Stimulated activated CD4-positive, alpha-beta T cell treated with anti-CD3 and anti-CD28 coated beads, Interleukin-15, amount 100 ng/mL, for 1 hour (primary cell): ENCODE measurements at places on chromosomes 6 and 20.

DNA sequence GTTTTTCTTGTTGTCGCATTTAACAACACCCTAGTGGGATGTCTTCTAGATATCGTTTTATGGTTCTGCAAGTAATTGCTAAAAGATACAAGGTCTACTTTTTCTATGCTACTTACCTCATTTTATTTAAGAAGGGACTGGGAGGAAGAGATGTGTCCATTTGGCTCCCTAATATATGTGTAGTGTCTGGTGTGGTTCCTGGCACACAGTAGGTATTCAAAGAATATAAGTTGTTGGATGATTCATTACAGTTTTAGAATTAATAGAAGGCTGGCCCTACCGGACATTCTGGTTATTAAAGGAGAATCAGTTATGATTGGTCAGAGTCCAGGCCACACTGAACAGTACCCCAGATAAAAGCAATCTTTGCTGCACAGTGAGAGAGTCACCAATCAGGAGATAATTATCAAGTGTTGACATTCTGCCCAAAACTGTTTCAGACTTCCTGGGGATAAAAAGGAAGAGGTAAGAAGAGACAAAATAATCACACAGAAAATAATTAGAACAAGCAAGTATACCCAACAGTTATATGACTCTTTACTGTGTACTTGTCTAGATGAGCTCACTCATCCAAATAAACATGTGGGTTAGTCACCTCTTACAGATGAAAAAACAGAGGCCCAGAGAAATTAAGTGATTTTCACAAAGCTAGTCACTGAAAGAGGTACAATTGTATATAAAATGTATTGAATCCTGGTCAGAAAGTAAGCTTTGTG lies 7.0 kb downstream of the TMEM244 start:
- no peak for DNase-seq

- no peak for DNase-seq
Measured at GRCh38 chr20:29472606-29473005, 1784.9 kb upstream of the DEFB115 start.

DNA sequence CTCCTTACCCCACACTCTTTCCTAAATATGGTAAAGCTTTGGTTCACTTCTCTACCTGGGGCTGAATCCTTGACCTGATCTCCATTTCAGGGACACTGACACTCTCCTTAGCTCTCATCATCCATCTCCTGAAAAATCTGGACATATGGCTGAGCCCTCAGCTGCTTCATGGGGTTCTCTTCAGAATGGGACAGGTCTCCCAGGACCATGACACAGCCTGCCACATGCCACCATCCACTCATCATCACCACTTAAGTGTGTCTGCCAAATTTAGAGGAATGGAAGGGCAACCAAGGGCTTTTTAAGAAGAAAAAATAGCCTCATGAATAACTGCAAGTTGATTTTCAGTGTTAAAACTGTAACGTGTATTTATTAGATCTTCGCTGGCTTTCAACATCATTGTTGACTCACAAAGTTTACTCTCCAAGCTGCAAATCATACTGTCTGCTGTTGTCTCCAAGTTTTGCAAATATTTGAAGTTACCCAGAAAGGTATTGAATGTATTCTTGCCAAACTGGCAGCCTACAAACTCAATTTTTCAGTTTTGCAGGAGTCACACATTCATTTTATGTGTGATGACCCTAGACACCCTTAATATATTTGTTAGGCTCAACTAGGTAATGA lies 41.1 kb downstream of the HS3ST5 start:
- DNase-seq: no peak

- no peak for DNase-seq
Measured at GRCh38 chr6:34810017-34810882, 18.4 kb downstream of the BLTP3A start.

DNA sequence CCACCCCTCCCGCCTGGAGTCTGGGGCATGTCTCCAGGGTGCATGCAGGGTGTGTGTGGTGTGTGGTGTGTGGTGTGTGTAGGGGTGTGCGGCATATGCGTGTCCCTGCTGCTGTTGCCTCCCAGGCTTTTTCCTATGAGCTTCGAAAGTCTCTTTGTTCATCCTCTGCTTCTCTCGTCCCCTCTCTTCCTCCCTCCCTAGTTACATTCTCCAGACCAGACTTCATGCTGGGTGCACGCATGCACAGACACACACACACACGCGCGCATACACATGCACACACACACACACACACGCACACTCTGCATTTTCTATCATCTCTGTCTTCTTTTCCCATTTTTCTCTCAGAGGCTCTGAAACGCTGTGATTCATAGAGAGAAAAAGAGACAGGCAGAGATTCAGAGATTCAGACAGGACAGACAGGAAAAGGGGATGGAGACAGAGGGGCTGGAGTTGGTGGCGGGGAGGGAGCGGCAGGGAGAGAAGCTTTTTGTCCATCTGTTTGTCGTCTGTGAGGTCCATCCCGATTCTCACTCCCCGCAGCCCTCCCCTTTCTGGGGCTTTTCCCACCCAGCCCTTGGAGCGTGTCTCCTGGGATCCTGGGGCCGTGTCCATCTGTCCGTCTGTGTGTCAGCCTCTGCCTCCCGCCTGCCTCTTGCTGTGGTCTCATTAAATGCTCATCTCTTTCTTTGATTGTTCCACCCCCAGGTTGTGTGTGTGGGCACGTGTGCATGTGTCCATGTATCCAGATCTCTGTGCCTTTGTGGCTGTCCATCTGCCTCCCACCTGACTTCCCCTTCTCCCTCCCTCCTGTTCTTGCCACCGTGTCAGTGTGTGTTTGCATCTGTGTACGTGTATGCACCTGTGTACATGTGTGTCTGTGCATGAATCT lies 62.6 kb downstream of the SRC start:
- DNase-seq: no peak

- DNase-seq: no peak
Measured at GRCh38 chr20:24546232-24546892, 76.9 kb downstream of the SYNDIG1 start.

GRCh38 chr20:35311822-35312221 lies 19.6 kb upstream of the FAM83C start:
- no peak for DNase-seq

DNA sequence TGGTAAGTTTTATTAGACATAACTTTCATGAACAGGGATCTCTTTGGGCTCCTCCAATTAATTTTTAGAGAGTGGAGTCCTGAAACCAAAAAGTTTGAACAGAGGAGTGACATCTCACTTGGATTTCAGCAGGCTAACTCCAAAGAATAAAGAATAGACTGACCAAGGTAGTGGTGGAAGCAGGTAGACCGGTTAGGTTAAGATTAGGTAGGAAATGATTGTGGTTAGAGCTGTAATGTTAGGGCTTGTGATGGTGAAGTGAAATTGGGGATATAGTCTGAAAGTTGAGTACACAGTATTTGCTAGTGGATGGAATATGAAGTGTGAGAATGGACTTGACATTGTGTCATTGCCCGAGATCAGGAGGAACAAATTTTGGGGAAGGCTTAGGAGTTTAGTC lies 27.8 kb downstream of the QKI start:
- DNase-seq: no peak

GRCh38 chr20:10381477-10381876 lies 52.5 kb downstream of the MKKS start:
- no peak for DNase-seq

- no peak for DNase-seq
Measured at GRCh38 chr6:57312004-57312345, 5.5 kb upstream of the PRIM2 start.

- DNase-seq: no peak
Measured at GRCh38 chr6:149331871-149332270, 14.4 kb downstream of the TAB2 start.

DNA sequence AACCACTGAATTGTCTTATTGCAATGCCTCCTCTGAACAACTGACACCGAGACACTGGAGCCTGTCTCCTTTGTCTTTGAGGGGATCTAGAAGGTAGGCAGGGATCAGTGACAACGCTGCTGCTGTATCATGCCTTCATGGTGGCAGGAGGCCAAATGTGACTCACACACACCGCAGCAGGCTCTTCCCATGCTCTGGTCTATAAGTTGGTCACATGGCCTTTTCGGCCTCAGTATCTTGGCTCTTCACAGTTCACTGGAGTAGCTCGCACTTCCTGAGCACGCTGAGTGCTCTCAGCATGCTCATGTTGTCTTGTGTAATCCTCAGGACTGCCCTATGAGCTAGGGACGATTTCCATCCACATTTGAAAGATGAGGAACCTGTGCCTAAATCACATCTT lies 167.4 kb upstream of the PCSK2 start:
- DNase-seq: no peak

DNA sequence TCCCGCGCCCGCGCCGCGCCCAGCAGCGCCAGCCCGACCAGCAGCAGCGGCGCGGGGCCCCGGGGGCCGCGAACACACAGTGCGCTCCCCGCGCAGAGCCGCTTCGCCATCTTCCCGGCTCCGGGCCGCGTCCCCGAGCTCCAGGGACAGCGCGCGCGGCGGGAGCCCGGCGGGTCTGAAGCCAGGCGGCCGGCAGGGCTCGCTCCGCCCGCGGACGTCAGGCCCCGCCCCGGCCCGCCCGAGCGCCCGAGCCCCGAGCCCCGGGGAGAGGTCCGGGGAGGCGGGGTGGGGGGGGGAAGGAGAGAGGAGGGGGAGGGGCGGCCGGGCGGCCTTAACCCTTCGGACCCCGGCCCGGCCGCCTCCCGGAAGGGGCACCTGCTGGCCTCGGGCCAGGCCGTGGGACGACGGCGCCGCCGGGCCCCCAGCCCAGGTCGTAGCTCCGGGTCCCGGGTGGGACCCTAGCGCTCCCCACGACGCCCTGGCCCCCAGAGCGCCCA lies at the start of gene LAMA5:
LAMA5 (minus strand) TSS at position 177 of the 497 bp plus-strand sequence; CDS start at position 110, 67 bp downstream.
- DNase-seq: no peak

GRCh38 chr6:167127785-167128531 lies 5.1 kb downstream of the CCR6 start:
- no peak for DNase-seq

DNA sequence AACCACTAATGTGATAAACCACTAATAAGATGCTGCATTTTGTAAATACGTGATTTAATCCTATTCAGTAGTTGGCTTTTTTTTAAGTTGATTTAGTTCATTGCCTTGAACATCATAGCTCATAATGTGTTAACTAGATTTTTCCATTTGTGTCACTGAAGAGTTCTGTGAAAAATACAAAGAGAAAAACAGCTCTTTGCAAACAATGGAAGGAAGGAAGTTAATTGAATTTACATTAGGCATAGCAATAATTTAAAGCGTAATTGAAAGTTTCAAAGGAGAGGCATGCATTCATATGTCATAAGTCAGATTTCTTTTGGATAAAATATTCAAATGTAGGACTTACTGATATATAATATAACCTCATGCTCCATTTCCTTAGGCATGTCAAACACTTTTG lies 102.3 kb downstream of the TBC1D7 start:
- DNase-seq: no peak

DNA sequence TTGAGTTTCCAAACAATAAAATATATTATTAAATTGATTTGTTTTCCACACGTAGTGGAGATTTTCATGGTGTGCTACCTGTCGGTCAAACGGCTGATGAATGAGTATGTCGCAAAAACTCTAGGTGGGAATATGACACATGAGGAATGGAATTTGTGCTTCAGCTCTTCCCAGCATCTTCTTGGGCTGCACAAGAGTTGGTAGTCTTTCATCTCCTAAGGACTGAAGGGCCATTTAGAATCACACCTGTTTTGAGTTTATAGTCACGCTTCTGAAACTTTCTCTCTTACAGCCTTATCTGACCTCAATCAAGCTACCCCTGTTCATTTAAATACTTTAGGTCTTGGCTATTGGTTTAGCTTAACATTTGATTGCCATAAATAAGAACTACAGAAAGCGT lies 157.7 kb upstream of the AKAP12 start:
- no peak for DNase-seq

DNA sequence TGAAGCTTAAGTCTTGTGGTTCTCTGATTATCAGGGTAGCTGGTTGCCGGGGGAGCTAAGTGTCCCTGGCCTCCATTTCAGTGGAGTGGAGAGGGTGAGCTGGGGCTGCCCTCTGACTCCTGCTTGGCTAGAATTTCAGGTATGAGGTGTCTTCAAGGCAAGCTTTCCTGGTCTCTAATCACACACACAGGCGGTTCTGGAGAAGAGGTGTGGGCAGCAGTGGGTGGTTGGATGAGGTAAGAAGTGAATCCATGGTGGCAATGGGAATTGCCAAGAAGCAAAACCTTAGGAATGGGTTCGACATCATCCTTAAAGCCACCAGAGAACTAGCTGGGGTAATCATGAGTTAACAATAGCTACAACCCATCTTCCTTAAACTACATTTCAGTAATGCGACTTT lies 157.6 kb downstream of the CARMIL1 start:
- no peak for DNase-seq

- DNase-seq: no peak
Measured at GRCh38 chr20:44716309-44717106, 1.3 kb downstream of the CCN5 start.

DNA sequence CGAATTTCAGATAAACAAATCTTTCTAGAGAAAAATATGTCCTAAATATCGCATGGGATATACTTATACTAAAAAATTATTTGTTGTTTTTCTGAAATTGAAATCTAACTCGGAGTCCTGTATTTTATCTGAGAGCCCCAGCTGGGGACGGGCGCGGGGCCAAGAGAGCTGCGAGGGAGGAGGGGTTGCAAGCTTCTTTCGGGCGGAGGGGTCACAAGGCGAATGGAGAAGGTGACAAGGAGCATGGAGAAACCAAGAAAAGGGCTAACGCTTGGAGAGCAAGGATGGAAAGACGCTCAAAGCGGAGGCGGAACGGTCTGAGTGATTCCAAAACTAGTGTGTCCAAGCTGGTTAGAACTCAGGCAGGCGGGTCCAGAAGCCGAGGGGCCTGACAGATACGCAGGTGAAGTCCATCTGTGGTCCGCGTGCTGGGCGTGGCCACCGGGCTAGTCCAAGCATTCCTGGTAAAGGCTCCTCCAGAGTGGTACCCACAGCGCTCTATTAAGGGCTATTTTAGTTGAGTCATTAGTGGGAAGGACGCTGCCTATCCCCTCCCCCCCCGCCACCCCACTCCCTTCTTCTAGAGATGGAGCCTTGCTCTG lies 41.5 kb upstream of the ZNFX1 start:
- no peak for DNase-seq

- DNase-seq: no peak
Measured at GRCh38 chr6:122845916-122846612, 57.0 kb downstream of the SMPDL3A start.

DNA sequence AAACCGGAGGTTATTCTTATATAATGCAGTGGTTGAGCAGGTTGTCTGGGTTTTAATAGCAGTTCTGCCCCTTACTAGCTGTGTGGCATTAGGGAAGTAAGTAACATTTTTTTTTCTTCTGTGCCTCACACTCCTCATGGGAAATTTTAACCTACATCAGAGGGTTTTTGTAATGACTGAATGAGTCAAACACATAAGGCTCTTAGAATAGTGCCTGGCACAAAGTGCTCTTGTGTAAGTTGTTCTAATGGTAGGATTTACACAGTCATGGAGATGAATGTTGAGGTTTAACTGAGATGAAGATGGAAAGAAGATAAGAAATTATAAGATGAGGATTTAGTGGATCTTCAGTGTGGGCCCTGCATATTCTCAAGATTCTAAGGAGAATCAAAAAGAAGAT lies 68.4 kb upstream of the PHIP start:
- no peak for DNase-seq
